Esophagus squamous epithelium (tissue), 5 donors: ENCODE measurements at places on chromosomes 11 and 22.

GRCh38 chr11:6210274-6210955 lies 5.1 kb downstream of the C11orf42 start:
- DNase-seq: no peak

GRCh38 chr11:79393362-79394043 lies 47.3 kb downstream of the TENM4 start:
- DNase-seq: no peak

DNA sequence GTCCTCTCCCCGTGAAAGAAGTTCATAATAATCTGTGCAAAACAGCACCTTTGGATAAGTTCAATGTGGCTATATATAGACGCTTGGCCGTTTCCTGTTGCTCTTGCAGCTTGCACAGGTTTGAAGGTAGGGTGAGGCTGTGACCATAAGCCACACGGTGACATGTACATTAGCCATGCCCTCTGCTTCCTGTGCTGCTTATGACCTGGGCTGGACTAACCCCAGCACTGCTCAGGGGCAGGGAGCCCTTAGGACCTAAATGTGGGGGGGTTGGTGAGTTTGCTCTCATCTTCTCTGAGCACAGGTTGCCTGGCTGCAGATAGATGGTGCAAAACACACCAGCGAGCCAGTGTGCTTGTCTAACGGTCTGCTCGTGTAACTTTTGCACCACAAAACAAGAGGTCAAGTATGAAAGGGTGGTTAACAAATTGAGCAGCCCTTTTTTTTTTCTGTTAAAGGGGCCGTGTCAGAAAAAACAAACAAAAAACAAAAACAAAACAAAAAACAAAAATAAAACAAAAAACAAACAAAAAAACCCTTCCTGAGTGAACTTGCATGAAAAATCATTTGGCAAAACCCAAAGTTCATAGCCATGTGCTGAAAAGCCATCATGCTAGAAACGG lies 37.3 kb downstream of the FLI1 start:
- no peak for DNase-seq

- no peak for DNase-seq
Observed at GRCh38 chr11:11403763-11404725, 51.0 kb upstream of the CSNK2A3 start.

DNA sequence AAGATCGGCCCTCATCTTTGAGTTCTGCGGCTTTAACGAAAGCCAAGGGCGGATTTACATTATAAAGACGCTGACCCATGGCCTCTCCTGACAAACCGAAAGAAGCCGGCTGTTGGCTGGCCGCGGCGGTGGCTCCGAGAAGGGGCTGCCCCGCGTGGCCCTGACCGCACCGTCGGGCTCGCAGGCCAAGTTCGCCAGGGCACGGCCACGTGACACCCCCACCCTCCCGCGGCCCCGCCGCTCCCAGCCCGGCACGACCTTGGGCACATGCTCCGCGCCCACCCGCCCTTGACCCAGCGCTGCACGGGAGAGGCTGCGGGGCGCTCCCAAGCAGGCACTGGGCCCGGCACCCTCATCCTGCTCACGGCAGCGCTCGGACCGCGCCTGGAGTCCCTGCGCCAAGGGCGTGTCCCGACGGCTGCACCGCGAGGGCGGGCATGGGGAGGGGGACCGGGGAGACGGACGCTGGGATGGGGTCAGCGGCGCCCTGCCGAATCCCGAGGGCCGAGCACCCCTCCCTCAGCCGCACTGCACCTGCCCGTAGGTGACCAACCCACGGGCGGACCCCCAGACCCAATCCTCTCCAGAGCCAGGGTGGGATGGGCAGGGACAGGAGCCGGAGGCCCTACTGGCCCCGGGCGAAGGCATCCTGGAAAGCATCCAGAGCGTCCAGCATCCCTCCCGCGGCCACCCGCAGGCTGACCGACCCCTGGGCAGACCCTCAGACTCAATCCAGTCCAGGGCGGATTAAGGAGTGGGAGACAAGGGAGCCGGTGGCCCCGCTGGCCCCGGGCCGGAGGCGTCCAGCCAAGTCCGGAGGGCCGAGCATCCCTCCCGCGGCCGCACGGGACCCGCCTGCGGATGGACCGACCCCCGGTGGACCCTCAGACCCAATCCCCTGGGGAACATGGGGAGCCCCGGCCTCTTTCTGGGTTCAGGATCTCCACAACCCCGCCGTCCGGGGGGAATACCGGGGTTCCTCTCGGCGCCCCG lies 759 bp downstream of the CPT1A start:
- no peak for DNase-seq

- DNase-seq: peak; percentile 16
Observed at GRCh38 chr11:10807493-10808234, 1.1 kb downstream of the EIF4G2 start.

GRCh38 chr11:125591649-125592304 lies 875 bp upstream of the STT3A start:
- DNase-seq: no peak

DNA sequence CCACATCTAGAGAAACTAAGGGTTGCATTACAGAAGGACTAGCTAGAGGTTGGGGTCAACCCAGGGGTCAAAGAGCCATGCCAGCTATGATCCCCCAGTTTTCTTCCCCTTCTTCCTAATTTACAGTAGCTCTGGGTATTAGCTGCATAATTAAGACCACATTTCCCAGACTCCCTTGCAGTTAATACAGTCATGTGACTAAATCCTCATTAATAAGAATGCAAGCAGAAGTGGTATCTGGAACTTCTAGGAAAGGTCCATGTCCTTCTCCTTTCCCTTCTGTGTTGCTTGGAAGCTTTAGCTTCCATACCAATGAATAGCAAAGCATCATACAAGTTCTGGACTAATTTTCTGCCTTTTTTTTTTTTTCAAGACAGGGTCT lies 19.1 kb upstream of the LMO2 start:
- no peak for DNase-seq

DNA sequence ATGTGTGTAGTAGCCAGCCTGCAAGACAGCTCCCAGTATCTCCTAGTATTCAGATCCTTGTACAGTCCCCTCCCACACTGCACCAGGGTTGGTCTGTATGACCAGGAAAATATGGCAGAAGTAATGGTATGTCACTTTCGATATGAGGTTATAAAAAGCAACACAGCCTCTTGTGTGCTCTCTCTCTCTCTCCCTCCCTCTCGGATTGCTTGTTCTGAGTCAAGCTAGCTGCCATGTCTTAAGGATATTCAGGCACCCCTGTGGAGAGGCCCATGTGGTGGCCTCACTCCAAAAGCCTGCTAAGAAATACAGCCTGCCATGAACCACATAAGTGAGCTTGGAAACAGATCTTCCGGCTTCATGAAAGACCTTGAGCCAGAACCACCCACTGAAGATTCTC lies 25.4 kb downstream of the FXYD6 start:
- DNase-seq: no peak

DNA sequence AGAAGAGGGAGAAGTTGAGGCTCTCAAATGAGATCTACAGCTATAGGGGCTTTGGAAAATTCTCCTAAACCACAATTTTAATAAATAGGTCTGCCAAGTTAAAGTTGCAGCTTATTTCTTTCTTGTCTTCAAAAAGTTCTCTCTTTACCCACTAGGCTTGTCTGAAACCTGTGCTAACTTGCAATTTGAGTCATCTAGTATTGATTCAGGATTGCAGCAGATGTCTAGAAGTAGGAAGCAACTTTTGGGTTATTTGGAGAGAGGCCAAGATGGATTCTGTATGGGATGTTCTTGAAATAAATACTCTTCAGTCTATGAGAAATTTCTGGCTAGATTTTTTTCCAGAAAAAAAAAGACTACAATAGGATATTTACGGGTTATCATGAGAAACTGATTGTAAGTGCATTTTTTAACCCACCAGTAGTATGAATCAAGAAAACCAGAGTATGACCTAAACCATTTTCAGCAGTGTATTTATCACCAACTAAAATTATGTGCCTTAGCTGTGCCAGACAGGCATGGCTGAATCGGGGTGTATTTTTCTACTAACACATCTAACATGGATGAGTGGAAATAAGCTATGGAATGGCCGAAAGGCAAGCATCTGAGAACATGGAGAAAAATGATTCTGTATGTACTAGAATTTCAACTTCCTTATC lies 4.9 kb upstream of the RAB38 start:
- DNase-seq: no peak

DNA sequence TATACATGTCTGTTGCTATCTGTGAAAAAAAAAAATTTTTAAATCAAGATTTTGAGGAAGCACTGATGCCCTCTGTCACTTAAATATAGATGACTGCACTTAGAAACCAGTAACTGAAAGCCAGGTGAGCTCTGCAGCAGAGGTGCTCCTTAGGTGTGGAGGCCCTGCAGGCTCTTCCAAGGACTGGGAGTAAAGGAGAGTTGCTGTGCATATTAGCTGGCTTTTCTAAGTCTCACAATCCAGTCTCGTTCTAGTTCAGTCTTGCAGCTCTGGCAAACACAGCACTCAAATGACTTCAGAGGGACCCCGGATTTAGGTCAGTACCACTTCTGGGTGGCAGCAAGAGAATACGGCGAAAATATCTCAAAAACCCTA lies 61.0 kb downstream of the LARGE2 start:
- DNase-seq: no peak

- no peak for DNase-seq
Observed at GRCh38 chr22:39130892-39131855, 21.3 kb downstream of the CBX7 start.

- DNase-seq: no peak
Observed at GRCh38 chr22:50267591-50268390, 2.4 kb downstream of the MAPK11 start.

- no peak for DNase-seq
Observed at GRCh38 chr11:79151396-79151795, 289.4 kb downstream of the TENM4 start.

DNA sequence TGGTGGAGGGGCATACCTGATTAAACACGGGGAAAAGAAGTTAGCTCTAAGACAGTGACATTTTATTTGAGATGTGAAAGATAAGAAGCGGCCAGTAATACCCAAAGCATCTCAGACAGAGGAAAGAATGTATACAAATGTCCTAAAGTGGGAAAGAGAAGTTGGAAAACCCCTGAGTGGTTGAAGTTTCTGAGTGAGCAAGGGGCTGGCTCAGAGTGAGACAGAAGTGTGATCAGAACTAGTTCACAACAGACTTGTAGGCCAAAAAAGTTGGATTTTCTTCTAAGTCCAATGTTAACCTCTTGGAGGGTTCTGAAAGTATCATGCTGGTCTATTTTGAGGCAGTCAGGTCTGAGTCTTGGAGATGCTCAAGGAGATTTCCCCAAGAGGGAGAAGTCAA lies 608.7 kb downstream of the SOX6 start:
- no peak for DNase-seq

- no peak for DNase-seq
Observed at GRCh38 chr22:17106161-17106784, 14.9 kb downstream of the TMEM121B start.

DNA sequence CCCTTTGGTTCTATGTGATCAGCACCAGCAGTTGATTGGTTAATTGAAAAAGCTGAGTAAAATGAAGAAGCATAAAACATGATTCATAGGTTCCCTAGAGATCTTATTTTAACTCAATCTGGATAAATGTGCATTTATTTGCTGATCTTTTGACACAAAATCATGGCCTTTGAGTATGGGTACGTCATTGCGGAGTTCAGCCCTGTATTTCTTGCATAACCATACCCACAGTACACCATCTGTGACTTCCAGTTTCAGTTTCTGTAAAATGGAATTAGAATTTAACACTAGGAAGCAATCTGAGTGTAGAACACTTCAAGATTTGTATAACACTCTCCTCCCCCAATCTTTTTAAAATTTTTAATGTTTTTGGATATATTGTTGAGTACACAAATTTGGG lies 358.2 kb downstream of the DDX10 start:
- DNase-seq: no peak

GRCh38 chr22:37260901-37261336 lies 16.9 kb upstream of the RAC2 start:
- DNase-seq: no peak

DNA sequence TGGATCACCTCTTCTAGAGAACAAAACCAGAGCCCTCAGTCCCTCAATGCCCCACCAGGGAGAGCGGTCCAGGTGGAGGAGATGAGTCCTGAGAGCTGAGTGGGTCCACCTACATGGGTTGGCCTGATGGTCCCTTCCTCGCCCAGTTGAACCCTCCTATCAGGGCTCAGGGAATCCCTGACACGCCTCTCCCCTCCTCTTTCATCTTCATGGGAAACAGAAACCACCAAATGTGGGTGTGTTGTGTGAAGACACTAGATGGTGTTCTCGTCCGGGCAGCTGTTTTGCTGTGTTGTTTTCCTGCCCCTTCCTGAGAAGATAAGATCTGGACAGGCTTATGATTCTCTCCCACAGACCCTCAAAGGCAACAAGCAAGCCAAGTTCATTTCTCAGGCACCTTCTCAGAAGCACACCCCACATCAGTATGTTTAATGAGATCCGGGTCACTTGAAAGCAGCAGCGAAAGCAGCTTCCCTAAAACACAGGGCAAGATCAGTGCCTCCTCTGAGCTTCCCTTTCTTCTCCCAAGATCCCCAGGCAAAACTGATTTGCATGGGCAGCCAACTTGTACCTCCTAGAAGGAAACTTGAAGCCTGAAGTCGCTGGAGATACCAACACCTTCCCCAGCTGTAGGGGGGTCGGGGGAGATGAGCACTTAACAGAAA lies 35.3 kb upstream of the POU2AF1 start:
- DNase-seq: no peak

- no peak for DNase-seq
Observed at GRCh38 chr11:47186076-47186699, at the start of gene PACSIN3. Gene PACSIN3, minus strand, starts transcription at chr11:47186434. Its CDS starts 3,707 bp downstream, at chr11:47182727.

GRCh38 chr11:106466521-106467080 lies 389.1 kb downstream of the AASDHPPT start:
- no peak for DNase-seq

DNA sequence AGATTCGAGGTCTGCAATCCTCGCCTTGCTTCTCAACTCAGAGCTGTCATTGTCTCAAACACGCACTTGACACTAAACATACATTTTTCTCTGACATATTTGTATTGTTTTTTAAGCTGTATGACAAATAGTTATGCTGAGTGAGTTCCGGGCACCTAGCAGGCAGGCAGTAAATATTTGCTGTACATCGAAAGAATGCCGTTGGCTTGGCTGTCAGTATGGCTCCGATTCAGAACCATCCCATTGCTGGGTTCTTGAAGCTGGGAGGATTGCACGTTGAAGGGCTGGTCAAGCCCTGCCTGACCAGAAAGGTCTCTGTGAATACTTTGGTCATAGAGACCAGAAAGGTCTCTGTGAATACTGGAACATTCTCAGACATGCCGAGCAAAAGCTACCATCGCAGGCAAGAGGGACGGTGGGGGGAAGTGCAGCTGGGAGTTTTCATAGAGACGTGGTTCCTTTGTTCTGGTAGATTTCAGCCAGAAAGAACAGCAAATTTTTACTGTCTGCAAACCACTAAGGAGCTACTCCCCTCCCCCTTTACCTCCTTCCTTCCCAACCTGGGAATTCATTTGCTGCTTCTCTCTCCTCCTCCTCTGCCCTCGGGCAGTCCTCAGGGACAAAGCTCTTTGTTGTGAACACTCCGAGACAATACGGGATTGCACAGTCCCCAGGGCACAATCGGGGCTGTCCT lies 202.2 kb upstream of the SORL1-AS1 start:
- DNase-seq: no peak

- DNase-seq: no peak
Observed at GRCh38 chr11:12767027-12767426, 92.8 kb downstream of the TEAD1 start.

DNA sequence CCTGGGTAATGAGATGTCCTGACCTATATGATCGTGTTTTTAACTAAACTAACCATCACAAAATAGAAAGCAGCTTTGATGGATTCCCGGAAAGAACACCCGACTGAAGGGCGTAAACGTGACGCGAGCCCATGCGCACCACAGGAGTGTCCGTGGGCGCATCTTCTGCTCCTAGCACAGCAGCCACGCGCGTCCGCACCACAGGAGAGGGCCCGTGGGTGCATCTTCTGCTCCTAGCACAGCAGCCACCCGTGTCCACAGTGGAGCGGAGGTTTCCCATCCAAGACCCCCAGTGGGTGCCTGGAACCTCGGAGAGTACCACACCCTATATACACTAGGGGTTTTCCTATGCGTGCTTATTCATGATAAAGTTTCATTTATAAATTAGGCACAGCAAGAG lies 36.1 kb upstream of the NRIP3 start:
- no peak for DNase-seq
